Fibroblast of lung (primary cell): ENCODE measurements at places on chromosomes 2 and 18. TPM values are rescaled to one million over a fixed set of nuclear protein-coding genes. Genes with fewer than 3 reads are reported as not detected.

ZBTB14 gene
- polyA plus RNA-seq = 11.2 and 15.1 TPM in 2 replicates

GRCh38 chr2:36461039-36461681 is 105.6 kb downstream of the CRIM1 start:
- no peak overlapping the region for H3K4me3 ChIP-seq
- DNase-seq = peak; percentile 97
- peaks cover 19% of the 10 kb centered on the region for H3K36me3 ChIP-seq
- no peaks in the 10 kb centered on the region for H3K27me3 ChIP-seq
- H3K27ac ChIP-seq = peak overlapping the region; percentile 84
- H3K4me1 ChIP-seq = peaks cover 46% of the 10 kb centered on the region

DNA sequence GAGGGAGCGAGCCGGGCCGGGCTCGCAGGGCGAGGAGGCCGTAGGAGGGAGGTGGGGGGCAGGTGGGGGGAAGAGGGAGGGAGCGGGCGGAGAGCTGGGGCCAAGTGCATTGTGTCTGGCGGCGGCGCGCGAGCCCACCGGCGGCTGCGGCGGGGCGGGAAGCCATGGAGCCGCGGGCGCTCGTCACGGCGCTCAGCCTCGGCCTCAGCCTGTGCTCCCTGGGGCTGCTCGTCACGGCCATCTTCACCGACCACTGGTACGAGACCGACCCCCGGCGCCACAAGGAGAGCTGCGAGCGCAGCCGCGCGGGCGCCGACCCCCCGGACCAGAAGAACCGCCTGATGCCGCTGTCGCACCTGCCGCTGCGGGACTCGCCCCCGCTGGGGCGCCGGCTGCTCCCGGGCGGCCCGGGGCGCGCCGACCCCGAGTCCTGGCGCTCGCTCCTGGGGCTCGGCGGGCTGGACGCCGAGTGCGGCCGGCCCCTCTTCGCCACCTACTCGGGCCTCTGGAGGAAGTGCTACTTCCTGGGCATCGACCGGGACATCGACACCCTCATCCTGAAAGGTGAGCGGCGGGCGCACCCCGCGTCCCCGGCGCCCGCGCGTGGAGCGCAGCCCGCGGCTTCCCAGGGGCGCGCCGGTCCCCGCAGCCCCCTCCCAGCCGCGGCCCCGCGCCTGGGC is at the start of gene TMEM178A:
TMEM178A (plus strand) TSS at position 107 of the 680 bp plus-strand sequence; CDS start at position 165, 58 bp downstream.
- H3K27me3 ChIP-seq = peaks cover 34% of the 10 kb centered on the region
- peaks cover 7% of the 10 kb centered on the region for H3K4me1 ChIP-seq
- H3K36me3 ChIP-seq = no peaks in the 10 kb centered on the region
- DNase-seq = no peak
- no peak within 1 kb of the TSS for H3K27ac ChIP-seq

- no peak overlapping the region for H3K4me3 ChIP-seq
- DNase-seq = no peak
- H3K4me1 ChIP-seq = no peaks in the 10 kb centered on the region
- H3K27me3 ChIP-seq = no peaks in the 10 kb centered on the region
- H3K36me3 ChIP-seq = no peaks in the 10 kb centered on the region
These were observed 30.1 kb downstream of the IMPA2 start for GRCh38 chr18:12011199-12011956.

GRCh38 chr2:42917425-42917927 is 125.1 kb upstream of the HAAO start:
- no peak overlapping the region for H3K4me3 ChIP-seq
- peak; percentile 91 for DNase-seq
- peak overlapping the region; percentile 21 for H3K27ac ChIP-seq
- H3K4me1 ChIP-seq = peaks cover 10% of the 10 kb centered on the region

GRCh38 chr18:568731-569130 is 11.4 kb upstream of the CETN1 start:
- no peaks in the 10 kb centered on the region for H3K4me1 ChIP-seq
- H3K36me3 ChIP-seq = no peaks in the 10 kb centered on the region
- H3K27ac ChIP-seq = no peak overlapping the region
- no peak overlapping the region for H3K4me3 ChIP-seq

UGT1A8 gene
- polyA plus RNA-seq = not detected in 2 replicates

COLEC12 gene
- 20.0 and 44.1 TPM in 2 replicates for polyA plus RNA-seq
